ENCODE measurements at places on chromosomes 2 and 18.

DNA sequence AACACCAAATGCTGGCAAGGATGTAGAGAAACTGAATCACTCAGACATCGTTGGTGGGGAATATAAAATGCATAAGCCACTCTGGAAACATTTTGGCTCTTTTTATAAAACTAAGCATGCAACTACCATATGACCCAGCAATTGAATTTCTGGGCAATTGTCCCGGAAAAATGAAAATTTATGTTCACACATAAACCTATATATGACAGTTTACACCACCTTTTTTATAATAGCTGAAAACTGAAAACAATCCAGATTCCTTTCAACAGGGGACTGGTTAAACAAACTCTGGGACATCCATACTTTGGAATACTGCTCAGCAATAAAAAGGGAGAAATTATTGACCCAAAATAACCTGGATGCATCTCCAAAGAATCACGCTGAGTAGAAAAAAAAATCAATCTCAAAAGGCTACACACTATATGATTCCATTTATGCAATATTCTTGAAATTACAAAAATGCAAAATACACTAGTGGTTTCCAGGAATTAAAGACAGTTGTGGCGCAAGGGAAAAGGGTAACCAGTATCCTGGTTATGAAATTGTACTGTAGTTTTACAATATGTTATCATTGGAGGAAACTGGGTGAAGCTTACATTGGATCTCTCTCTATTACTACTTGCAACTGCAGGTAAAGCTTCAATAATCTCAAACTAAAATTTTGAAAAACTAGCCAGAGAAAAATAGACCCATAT, 130.2 kb upstream of the PID1 start:
- DNase-seq: no peak

- DNase-seq: no peak
Measured at GRCh38 chr18:32244881-32245280, 55.0 kb downstream of the MEP1B start.

GRCh38 chr2:24304098-24304497, 56.2 kb downstream of the ITSN2 start:
- no peak for DNase-seq

- DNase-seq: no peak
Measured at GRCh38 chr2:231356466-231356844, 39.1 kb upstream of the B3GNT7 start.

DNA sequence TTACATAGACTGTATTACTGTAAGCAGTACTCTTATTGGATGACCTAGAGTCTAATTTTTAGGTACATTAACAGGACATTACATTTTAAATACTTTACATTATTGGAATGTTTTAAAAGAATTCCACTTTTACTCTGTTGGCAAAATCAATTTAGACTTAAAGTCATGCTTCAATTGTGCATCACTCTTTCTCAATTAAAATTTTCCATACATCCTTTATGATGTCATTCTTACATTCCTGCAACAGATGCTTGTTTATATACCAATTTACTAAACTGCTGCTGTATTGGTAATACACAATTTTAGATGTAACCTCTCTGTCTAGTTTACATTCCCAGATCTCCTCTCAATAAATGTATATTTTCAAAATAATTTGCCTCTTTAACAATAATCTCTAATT, 440.1 kb downstream of the ZEB2 start:
- no peak for DNase-seq

DNA sequence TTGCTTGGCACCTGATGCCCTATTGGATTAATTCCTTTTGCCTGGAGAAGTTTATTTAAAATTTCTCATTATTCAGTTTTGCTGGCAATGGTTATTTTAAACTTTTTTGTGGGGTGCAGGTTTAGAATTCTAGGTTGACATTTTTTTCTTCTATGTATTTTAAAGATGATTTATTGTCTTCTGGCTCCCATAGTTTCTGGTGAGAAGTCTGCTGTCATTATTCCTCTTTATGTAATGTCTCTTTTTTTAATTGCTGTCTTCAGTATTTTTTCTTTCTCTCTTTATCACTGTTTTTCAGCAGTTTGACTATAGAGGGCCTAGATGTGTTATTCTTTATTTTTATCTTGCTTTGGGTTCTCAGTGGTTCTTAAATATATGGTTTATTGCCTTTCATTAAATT, 182.2 kb upstream of the STON1 start:
- no peak for DNase-seq

GRCh38 chr2:10165861-10166675, 43.5 kb downstream of the RRM2 start:
- DNase-seq: no peak

DNA sequence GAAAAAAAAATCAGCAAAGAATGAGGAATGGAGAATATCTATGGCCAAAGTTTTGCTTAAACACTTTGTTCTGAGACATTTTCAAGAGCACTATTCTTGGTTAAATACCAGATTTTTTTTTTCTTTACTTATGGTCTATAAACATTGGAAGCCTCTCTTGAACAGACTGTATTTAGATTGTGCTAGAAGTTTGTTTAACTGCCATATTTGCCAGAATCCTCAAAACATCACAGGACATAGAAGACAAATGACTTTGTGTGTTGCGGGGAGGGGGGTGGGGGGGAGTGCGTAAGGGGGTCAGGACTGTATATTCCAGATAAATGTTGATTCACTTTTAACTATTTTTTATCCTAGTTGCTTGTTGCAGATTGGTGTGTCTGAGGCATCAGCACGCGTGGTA, 262.0 kb downstream of the MEIS1 start:
- no peak for DNase-seq

DNA sequence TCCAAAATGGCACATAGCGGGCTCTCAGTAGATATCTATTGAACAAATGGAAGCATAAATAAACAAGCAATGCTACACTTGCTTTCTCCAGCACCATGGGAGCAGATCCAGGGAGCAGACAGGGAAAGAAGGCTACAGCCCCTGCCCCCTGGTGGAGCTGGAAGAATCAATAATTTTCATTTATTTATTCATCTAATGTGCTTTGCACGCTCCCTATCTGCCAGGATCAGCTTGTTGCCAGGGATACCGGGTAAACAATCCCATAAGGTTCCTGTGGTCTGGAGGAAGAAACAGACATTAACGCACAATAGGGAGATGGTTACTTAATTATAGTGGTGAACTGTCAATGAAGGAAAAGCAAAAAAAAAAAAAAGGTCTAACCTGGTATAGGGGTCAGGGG, 40.1 kb upstream of the CLASP1 start:
- no peak for DNase-seq

- DNase-seq: no peak
Measured at GRCh38 chr2:150415022-150415421, 72.4 kb downstream of the RND3 start.

DNA sequence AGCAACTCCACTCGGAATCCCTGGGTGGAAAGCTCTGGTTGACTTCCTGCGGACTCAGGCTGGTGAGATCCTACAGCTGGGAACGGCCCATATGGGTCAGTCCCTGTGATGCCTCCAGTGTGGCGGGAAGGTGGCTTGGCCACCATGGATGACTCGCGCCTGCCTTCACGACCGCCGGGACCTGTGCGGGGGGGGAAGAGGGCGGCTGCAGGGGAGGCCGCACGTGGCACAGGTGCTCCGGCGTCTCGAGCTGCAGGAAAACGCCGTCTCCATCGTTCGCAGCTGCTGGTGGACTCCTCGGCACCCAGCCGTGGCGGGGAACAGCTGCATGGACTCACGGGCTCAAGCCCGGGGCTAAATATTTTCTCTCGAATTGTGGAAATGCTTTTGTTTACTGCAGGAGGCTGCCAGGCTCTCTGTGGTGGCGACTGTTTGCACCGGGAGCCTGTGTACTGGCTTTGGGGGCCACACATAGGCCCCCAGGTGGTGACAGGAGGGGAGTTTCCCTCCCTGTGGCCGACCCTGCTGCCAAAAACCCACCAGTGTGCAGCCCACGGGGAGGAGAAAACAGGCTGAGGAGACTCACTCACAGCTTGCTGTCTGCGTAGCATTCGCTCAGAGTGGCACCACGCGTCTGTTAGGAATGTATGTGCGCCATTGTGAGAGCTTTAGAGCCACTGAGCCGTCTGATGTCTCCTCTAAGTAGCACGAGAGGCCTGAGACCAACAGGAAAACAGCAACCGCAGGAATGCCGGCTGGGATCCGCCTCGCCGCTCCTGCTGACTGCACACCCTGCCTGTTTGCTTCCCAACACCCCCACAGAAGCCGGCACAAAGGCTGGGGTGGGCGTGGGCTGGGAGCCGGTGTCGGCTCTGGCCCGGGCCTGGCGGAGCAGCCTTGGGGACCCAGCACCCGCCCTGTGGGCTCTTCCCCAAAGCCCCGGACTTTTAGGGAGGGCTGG, 89.2 kb downstream of the NFATC1 start:
- no peak for DNase-seq

DNA sequence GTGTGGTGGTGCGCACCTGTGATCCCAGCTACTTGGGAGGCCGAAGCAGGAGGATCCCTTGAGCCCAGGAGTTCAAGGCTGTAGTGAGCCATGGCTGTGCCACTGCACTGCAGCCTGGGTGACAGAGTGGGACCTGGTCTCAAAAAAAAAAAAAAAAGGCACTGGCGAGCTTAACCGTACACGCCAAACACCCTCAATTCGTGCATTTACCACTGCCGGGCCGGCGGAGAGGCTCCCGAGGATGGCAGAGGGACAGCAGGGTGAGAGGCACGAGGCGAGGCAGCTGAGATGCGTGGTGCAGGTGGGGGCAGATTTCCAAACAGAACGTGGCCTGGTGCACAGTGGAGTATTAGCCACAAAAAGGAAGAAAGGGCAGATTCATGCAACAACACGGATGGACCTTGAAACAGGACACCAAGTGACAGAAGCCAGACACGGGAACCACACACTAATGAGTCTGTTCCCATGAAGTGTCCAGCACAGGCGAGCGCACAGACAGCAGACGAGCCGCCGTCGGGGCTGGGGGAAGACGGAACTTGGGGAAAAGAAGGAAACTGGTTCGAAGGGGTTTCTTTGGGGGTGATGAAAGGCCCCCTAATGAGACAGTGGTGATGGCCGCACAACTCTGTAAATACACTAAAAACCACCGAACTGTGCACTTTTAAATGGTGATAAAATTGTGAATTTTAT, 27.4 kb downstream of the SLC66A2 start:
- no peak for DNase-seq

- no peak for DNase-seq
Measured at GRCh38 chr2:37672104-37672869, 845 bp upstream of the CDC42EP3 start.

- no peak for DNase-seq
Measured at GRCh38 chr2:182553483-182553882, 126.6 kb upstream of the PDE1A start.

- DNase-seq: no peak
Measured at GRCh38 chr2:218896501-218897393, 16.1 kb downstream of the WNT10A start.
